ENCODE measurements at places on chromosomes 2 and 18.

GRCh38 chr18:32530947-32531651 is 60.4 kb upstream of the GAREM1 start:
- DNase-seq: no peak

DNA sequence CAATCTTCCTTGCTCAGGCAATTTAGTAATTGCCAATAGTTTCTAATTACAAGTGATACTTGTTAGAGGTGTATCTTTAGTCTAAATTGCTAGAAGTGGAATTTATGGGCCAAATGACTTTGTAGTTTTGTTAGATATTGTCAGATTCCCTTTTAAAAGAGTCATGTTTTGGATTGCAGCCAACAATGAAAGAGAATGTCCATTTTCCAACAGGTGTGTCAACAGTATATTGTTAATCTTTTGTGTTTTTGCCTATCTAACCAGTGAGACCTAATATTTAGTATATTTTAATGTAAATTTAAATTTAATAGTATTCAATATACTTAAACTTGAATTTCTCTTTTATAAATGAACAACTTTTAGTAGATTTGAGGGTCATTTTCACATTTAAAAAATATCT is 259.4 kb upstream of the ETAA1 start:
- DNase-seq: no peak

DNA sequence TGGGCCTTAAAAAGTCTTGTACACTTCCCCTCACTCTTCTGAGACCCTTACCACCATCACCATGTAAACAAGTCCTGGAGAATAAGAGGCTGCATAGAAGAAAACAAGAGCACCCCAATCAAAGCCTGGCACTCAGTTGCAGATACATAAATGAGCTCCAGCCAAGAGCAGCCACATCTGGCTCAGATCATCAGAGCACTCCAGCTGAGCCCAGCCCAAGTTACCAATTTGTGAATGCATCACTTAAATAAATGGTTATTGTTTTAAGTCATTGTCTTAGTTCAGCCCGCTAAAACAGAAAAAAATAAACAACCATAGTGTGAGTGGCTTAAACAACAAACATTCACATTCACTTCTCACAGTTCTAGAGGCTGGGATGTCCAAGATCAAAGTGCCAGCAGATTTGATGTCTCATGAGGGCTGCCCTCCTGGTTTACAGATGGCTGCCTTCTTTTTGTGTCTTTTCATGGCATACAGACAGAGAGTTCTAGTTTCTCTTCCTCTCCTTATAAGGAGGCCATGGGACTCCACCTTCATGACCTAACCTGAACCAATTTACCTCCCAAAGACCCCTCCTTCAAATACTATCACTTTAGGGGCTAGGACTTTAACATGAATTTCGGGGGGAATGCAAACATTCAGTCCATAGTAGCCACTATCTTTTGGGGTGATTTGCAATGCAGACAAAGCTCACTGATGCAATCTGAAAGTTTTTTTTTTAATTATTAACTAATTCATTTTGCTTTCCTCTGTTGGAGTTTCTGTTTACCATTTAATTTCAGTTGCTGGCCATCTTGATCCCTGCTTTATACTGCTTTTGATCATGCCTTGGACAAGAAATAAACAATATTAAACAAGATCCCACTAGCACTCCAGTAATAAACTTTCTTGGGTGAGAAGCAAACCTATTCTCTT is 187.5 kb upstream of the ACVR2A start:
- DNase-seq: no peak

GRCh38 chr2:43225093-43225787 is 1.2 kb downstream of the ZFP36L2 start:
- DNase-seq: peak; percentile 49

DNA sequence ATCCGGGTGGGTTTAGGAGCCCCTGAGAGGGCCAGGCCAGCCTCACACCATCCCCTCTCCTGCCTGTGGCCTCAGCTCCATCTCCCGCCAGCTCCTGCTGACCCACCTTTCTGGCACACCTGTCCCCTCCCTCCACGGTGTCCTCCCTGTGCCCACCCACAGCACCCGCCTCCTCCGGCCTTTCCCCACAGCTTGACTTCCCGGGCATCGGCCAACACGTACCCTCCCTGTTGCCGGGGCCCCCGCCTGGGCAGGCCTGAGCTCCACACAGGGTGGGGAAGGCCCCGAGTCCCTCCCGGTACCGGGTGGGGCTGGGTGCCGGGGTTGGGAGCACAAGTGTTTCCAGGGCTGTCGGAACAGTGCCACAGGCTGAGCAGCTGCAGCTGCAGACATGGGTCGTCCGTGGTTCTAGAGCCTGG is 6.5 kb downstream of the GPC1 start:
- no peak for DNase-seq

GRCh38 chr2:60489289-60489688 is 64.2 kb downstream of the BCL11A start:
- no peak for DNase-seq

GRCh38 chr18:49119401-49119800 is 168.6 kb upstream of the SMAD7 start:
- DNase-seq: no peak

DNA sequence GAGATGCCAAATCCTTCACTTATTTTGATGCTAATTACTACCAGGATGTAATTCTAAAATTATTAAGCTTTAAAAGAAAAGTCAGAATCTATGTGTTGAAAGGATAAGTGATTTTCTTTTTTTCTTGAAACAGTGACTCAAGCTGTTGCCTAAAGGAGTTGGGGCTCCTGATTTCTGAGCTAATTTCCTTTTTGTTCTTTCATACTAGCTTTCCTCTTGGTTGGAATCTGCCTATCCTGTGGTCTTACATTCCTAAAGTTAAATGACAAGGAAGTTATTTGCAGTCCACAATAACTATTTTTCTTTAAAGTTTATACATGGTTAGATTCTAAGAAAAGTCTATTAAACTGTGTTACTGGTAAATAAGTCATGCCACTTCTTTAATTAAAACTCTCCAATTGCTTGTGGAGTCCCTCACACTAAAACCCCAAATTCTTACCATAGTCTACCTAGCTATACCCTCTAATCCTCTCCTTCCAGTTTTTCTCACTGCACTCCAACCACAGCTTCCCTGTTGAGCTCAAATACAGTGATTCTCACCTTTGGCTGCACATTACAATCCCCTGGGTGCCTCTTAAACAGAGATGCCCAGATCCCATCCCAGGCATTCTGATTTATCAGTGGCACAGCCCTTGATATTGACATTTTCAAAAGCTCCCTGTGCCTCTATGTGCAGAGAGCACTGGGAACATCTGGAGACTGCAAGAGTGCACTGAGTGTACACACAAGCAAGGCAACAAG is 63.3 kb upstream of the EFEMP1 start:
- no peak for DNase-seq

DNA sequence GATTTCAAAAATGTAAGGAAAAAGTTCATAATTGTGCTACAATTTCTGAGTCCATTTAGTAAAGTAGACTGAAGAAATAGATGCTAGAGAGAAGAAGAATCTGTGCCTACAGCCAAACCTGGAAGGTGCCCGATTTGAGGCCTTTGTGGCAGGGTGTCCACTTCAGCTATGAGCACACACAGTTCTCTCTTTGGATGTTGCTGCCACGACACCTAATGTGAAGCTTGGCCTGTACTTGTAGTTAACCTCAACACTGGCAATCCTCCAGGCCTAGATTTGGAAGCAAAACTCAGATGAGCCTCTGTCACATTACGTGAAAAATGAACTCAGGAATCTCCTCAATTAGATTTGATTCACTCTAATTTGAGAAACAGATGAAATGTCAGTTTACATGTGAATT is 90.1 kb upstream of the LRP1B start:
- DNase-seq: no peak

DNA sequence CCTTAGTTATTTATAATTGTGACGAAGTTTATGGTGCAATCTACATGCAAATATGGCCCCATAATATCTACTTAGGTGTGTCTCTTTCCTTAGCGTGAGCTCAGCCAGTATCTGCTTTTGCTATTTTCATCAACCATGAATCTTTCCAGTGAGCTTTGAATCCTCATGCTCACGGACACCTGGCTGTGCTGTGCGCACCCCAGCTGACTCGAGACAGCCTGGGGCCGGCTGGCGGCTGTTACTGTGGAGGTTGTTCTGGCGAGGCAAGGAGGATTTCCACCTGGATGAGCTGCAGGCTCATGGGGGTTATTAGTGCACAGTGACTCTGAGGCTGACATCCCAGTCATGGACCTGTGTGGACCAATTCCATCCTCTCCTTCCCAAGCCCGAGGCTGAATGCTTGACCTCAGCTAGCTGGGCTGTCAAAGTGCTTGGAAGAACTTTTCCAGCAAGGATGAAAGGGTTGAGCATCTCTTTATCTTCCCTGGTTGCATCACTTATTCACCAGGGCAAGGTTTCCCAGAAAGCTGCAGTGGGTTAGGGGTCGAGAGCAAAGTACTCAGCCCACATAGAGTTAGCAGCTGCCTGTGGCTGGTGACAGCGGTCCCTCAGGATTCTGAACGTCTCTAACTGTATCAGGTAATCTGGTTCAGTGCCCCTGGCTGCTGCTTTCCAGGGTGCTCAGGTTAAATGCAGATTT is 141.7 kb downstream of the ARL4C start:
- DNase-seq: no peak

GRCh38 chr2:62938126-62938525 is 112.5 kb upstream of the OTX1 start:
- DNase-seq: no peak

- DNase-seq: no peak
Observed at GRCh38 chr2:45132551-45132950, 123.3 kb upstream of the SIX2 start.

- no peak for DNase-seq
Observed at GRCh38 chr2:209049608-209050007, 374.2 kb upstream of the MAP2 start.

GRCh38 chr2:215603440-215603839 is 167.6 kb upstream of the FN1 start:
- DNase-seq: no peak

- DNase-seq: no peak
Observed at GRCh38 chr2:154527962-154528361, 170.5 kb upstream of the KCNJ3 start.

- DNase-seq: no peak
Observed at GRCh38 chr2:200360364-200360763, 53.9 kb downstream of the SPATS2L start.

GRCh38 chr2:19793132-19793750 is 108.5 kb downstream of the TTC32 start:
- DNase-seq: no peak

GRCh38 chr2:214593727-214594126 is 182.9 kb downstream of the VWC2L start:
- no peak for DNase-seq

DNA sequence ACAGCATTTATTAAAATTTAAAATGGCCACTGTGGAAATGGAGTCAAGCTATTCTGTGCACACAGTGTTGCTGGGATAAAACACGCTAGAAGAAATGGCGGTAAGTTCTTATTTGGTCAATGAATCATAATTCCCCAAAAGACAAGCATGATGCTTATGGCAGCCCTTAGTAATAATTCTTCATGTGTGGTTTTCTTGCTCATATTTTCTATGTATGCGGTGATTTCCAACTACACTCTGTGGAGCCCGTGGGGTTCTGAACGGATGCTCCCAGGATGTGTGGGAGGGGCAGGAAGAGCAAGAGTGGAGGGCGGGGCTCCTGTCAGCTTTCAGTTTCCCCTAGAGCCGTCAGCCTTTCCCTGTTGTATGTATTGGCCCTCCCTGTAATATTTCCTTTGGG is 91.7 kb upstream of the RMDN2 start:
- DNase-seq: no peak

DNA sequence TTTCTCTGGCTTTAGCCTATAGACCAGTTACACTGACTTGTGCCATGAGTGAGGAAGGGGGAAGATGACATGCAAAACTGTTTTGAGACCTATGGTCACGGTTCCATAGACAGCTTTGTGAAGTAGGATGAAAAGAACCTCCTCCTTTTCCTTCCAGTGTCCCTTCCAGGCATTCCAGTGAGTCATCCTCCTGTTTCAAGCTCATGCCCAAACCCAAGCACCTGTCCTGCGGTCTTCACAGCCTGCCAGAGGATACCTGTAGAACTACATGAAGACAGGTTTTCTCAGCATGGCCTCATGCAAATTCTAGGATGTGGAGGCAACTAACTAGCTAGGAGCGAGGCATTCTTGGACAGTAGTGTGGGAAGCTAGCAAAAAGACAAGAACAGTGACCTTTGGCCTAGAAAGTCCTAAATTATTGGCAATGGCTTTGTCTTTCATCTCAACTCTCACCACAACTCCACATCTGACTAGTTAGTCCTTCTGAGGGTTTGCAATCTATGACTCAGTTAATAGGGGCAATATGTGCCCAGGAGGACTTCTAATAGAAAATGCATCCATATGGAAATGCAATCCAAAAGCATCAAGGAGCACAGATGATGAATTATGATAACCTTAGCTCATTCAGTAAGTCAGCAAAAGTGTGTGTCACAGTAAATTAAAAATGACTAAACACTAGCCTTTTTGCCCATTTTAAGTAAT is 154.7 kb downstream of the RBM43 start:
- DNase-seq: no peak

DNA sequence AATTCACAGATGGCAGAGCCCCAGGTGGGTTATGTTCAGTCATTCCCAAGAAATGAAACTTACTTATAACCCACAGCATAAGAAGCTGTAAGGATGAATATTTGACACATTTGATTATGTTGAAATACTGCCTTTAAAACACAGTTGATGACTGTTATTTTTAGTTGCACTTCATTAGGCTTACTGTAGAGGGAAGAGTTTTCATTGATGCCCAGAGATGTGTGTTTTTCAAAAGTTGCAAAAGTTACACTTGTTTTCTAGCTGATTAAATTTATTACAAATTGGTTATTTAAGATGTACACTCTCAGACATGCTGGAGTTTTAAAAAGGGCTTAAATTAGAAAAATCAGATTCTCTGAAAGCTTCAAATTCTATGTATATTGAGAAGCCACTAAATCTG is 506.1 kb downstream of the PARD3B start:
- DNase-seq: no peak

DNA sequence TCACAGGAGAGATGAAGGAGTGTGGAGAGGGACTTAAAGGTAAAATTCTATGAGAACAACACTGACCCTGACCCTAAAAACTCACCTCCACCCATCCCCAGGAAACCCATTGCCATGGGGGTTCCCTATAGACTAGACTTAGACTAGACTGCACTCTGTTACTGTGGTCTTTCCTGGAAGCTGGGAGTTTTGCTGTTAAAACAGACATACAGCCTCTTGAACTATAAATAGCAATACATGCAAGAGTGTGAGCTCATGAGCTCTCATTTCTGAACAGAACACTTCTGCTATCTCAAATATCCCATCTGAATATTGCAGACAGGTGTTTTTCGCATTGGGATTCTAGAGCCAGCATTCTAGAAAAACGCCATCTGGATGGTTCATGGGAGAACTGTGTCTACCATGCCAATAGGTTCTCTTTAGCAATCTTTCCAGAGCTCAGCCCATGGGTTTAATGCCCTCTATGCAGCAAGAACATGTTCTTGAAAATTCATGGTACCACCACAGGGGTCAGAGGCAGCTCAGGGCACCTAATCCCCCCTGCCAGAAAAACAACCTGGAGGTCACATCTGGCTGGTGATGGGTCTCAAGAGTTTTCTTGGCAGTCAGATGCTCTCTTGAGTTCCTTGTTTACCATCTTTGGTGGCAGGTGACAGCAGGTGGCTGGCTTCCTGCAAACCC is 51.9 kb downstream of the SLC14A2 start:
- DNase-seq: no peak
